Esophagus squamous epithelium (tissue), 5 donors: ENCODE measurements at places on chromosomes 1 and 21. TPM values are rescaled to one million over a fixed set of nuclear protein-coding genes. Genes with fewer than 3 reads are reported as not detected.

Gene TRAF3IP3
- 1.2 TPM for total RNA-seq

Gene SEC16B
- 0.61 TPM for total RNA-seq

Gene SMCP
- not detected for total RNA-seq

Gene SCP2
- total RNA-seq, result 194 TPM

Gene ARTN
- 0.68 TPM for total RNA-seq

Gene GPR37L1
- 0.09 TPM for total RNA-seq

Gene PIGR
- not detected for total RNA-seq

Gene CYB561D1
- 3.1 TPM for total RNA-seq

Gene TRIM58
- not detected for total RNA-seq

Gene MYBPH
- not detected for total RNA-seq

Gene WLS
- 30.4 TPM for total RNA-seq

Gene SYT2
- total RNA-seq, result not detected

Gene FMO3
- 4.0 TPM for total RNA-seq

Gene ALPL
- total RNA-seq, result 6.4 TPM
